ENCODE measurements at places on chromosomes 6 and 20. TPM values are rescaled to one million over a fixed set of nuclear protein-coding genes. Genes with fewer than 3 reads are reported as not detected.

DNA sequence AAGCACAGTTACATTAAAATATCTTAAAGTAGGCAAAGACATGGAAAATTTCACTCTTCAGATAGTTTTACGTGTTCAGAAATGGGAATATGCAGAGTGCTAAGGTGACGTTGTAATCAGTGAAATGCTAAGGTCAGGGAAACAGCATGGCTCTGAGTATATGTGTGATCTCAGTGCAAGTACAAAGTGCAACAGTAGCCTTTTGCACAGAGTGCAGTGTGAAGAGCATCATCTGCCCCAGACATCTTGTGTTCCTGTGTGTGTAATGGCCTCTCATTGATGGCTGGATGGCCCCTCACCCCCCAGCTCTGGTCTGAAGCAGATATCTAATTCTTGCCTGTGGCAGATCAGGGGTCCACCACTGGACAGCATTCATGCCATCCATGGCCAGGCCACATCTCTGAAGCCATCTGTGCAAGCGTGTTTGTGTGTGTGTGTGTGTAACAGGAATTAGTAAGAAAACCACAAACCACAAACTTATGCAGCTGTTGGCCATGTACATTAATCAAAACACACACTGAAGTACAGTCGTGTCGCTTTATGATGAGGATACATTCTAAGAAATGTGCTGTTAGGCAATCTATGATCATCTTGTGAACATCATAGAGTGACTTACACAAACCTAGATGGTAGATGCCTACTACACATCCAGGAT, 165.1 kb downstream of the RALGAPA2 start:
- DNase-seq: no peak

Gene NKX2-2
- total RNA-seq: not detected

GRCh38 chr20:44455126-44455525, 20.5 kb upstream of the TTPAL start:
- no peak for DNase-seq

DNA sequence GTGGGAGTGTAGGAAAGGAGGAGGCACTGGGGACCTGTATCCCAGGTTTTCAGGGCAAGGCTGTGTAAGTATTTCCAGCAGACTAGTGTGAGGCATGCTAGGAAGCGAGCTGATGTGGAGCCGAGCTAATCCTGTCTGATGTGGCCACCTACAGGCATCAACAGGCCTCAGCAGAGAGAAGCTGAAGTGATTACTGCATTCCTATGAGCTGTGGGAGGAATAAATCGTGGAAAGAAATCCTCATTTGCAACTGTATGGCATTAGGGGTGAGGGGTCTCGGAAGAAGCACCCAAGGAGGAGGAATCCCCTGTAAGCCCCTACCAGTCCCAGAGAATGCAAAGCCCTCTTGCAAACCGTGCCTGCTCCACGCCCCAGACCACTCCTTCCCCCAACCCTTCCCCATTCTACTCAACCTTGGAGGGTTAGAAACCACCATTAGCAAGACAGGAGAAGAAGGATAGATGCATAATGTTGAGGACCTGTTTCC, 41.6 kb downstream of the C6orf15 start:
- no peak for DNase-seq

- DNase-seq: no peak
These were observed 68.6 kb downstream of the LCA5 start for GRCh38 chr6:79468587-79468986.

- DNase-seq: peak; percentile 92
These were observed 20.3 kb downstream of the SNTA1 start for GRCh38 chr20:33423141-33423834.

DNA sequence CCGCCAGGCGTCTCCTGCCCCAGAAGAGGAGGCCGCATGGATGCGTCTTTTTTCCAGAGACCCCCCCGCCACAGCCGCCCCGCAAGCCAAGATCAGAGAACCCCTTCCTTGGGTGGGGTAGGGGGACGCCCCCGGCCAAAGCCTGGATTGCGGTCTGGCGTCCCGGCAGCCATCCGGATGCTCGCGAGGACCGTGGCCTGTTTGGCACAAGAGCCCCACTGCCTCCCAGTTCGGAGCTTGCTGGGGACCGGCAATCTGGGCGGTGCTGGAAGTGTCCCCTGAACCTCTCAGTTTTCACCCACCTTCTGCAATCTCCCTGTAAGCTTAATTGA, 924 bp downstream of the FAM162B start:
- DNase-seq: no peak

Gene LIME1
- 2.4 TPM for total RNA-seq

- DNase-seq: peak; percentile 77
These were observed at the start of gene SNPH for GRCh38 chr20:1266167-1266973. Gene SNPH, plus strand, starts transcription at chr20:1266294. Its CDS starts 29,946 bp downstream, at chr20:1296240.

Gene MATN4
- total RNA-seq: not detected

Gene VWA7
- total RNA-seq: 4.1 TPM

GRCh38 chr6:69331886-69332285, 464.9 kb downstream of the LMBRD1 start:
- no peak for DNase-seq

GRCh38 chr20:6008254-6008653, 45.6 kb downstream of the LRRN4 start:
- DNase-seq: peak; percentile 90

Gene DZANK1
- 0.41 TPM for total RNA-seq

DNA sequence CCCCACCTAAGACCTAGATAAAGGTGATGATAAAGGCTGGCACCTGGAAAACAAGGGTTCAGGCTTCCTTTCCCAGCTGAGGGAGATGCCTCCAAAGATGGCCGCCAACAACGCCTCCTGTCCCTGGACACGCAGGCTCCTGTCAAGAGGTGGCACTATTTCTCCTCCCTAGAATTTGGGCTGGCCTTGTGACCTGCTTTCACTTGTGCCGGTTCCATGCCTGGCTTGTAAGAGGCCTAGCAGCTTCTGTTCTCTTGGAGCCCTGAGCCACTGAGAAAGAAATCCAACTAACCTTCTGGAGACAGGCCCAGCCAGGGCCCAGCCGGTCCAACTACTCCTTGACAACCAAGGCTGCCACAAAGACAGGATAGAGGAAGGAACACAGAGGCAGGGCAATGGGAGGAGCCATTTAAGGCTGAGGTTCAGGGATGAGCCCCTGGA, 60.2 kb upstream of the RALY start:
- peak; percentile 68 for DNase-seq
